ENCODE measurements at places on chromosomes 4 and X.

DNA sequence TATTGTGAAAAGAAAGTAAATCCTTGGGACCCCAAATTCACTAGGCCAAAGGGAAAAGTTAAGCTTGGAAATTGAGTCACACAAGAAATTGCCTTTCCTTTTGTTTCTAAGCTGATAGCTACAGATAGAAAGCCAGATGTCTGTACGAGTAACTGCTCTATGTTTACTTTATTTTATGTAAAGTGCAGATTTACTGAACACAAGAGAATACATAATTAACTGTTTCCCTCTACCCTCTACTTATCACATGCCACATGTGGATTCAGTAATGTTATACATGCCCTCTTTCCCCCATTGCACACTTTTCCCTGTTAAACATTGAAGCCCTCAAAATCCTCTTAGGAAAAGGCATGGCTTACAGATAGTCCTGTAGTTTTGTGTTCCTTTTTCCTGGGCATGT lies 16.5 kb upstream of the TDO2 start:
- DNase-seq, result no peak

GRCh38 chr4:69760455-69760854 lies at the start of gene SULT1B1:
Gene SULT1B1 (minus strand): TSS chr4:69760620. CDS start chr4:69755217, 5,403 bp downstream.
- peak; percentile 52 for DNase-seq

- DNase-seq, result no peak
Observed at GRCh38 chr4:80631861-80632260, 296.3 kb downstream of the CFAP299 start.

DNA sequence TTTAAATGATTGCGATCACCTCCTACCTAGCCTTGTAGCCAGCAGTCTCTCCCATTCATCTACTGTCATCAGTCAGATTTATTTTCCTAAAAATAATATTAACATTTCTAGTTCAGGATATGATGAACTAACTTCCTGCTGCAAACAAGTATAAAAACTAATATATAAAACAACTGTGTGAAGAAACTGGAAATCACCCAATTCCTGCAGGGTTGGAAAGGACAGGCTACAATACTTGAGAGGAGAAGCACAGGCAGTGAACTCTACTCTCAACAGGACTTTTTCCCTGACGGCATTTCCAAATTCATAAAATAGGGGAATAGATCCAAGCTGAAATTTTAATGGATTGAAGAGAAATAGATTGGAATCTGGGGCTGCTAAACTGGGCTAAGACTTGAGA lies 14.2 kb upstream of the BBS12 start:
- DNase-seq, result no peak

GRCh38 chrX:14352511-14352910 lies 176.8 kb upstream of the GLRA2 start:
- peak; percentile 42 for DNase-seq

DNA sequence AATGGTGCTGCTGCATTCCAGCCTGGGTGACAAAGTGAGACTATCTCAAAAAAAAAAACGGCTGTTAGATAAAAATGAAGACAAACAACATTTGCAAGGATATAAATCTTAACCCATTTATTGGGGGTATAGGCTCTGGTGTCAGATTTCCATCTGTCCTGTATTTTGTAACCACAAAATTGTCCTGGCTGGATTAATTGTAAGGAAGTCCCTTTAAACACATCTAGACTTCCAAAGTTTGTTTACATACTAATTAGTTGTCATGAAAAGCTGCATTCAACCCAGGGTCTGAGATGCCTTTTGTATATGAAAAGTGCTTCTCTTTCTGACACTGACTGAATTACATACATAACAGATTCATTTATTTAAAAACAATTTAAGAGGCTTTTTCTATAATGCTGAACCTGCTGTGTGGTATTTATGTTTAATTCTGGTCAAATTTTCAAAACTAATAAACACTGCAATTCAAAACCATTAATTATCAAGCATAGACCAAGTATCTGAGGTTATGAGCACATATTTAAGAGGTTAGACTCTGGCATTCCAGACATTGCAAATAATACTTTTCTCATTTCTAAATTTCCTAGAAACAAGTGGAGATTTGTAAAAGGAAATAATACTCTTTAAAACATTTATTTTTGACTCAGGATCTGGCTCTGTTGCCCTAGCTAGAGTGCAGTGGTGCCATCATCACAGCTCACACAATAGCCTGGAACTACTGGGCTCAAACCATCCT lies 17.5 kb upstream of the UGDH start:
- no peak for DNase-seq

DNA sequence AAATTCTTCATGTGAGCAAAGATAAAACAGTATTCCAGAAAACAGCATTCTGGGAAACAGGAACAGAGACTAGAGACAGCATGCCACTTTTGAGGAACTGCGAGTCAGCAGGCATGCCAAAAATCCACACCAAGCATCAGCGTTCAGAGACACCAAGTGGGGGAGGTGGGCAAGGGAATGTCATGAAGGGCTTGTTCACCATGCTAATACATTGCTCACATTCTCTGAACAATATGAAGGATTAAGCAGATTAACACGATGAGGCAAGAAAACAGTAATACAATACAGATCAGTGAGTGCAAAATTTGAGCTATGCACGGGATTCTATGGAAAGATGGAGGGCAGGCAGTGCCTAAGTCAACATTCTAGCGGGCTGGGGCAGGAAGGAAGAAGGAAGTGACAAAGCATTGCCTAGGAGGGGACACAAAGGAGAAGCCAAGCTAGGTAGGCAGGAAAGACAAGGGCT lies 278.3 kb downstream of the FBXW7 start:
- DNase-seq, result peak; percentile 31

DNA sequence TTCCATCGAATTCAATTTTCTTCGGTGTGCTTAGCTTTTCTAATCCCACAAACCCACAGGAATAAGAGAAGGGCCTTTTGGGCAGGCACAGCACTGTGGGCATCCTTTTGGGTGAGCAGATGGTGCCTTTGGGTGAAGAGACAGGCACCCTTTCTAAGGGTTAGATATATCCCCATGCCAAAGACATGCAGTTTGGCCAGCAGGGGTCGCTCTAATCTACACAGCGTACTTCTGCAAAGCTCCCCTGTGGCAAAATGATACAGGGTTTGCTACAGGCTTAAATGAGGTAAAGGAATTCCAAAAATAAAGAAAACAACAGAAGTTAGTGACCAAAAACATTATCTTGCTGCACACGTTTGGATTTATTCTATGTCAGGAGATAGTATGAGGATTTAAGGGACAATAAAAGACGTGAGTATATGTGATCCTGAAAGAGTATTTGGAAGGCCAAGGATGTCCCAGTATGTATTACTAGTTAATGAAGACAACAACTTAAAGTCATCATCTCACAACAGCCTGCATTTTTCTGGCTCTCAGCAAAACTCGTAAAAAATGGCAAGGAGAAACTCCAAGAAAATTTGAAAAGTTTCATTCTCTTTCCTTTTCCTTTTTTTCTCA lies 49.5 kb downstream of the PHEX start:
- DNase-seq, result no peak

DNA sequence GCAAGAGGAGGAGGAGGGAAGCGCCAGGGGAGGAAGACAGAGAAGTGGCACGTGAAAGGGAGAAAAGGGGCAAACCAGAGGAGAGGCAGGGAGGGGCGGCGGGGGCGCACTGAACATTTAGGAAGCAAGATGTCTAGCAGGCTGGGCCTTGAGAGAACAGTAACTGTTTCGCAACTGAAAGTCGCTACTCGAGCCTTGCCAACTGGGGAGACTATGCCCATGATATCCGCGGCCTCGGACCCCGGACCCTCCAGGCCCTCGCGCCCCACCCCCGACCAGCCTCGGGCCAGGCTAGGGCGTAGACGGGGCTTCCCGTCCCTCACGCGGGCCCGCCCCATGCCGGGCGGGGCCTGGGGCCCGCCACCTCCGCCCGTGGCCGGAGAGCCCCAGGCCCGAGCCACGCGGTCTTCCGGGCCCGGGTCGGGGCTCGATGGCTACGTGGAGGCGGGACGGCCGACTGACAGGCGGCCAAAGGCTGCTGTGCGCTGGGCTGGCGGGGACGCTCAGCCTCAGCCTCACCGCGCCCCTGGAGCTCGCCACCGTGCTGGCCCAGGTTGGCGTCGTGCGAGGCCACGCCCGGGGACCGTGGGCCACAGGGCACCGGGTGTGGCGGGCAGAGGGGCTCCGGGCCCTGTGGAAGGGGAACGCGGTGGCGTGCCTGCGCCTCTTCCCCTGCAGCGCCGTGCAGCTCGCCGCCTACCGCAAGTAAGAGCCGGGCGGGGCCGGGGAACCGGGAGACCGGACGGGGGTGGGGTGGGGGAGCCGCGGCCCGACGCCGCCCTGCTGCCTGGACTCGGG lies at the start of gene SLC25A43:
Gene SLC25A43, plus strand, starts transcription at position 363 of the 798 bp plus-strand sequence. Its CDS starts 68 bp downstream, at position 431.
- DNase-seq, result no peak

GRCh38 chr4:13538427-13538973 lies 5.8 kb downstream of the NKX3-2 start:
- no peak for DNase-seq

GRCh38 chr4:17030543-17030942 lies 132.1 kb upstream of the LDB2 start:
- DNase-seq, result peak; percentile 63

GRCh38 chr4:74408639-74409038 lies 36.3 kb upstream of the AREG start:
- DNase-seq, result no peak

DNA sequence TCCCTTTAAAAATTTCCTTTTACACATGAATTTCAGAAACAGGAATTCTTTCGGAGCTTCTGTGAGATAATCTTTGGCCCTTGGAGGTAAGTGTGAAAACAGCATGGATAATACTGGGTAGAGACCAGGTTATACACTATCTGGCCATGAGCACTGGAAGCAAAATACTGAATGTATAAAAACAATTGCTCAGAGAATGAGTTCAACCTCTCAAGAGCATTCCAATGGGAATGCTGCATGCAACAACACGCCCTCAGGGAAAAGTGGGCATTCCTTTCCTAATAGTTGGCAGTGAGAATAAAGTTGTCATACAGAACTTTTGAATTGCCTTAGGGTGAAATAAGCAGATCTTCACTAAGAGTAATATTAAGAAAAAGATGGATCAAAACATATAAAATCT lies 574.8 kb upstream of the DIPK2B start:
- no peak for DNase-seq

- no peak for DNase-seq
Observed at GRCh38 chr4:40731792-40732245, 17.9 kb upstream of the NSUN7 start.

DNA sequence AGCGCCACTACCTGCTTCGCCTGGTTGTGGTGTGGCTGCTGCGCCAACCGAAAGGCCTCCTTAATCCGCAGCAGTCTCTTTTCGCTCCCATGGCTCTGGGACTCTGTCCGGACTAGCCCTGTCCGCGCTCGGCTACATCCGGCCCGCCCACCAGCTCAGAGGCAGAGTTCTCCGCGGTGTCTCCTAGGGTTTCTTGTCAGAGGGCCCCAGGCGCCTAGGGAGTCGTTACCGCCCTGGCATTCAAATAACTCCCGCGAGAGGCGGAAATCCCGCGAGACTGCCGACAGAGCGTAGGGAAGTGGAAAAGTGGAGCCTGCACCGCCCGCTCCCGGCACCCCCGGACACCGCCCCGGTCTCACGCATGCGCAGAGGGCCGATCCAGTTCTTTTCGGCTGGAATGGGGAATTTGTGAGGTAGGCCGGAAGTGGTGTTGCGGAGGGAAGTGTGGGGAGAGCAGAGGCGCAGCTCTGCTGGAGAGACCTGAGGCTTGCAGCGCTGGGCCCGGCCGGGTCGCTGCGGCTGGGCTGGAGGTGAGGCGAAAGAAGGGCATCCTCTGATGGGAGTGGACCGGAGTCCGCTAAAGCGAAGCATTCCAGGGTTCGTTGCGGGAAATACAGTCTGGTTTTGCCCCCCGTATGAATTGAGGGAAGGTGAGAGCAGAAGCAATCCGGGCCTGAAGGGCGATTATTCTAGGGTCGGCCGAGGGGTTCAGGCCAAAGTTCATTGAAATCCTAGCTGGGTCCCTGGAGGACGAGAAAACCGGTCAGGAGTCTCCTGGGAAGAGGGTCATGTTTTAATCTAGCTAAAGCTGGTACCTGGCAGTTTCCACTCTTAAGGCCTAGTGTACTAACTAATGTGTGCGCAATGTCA lies at the start of gene FAM200B:
Gene FAM200B, plus strand, starts transcription at position 456 of the 870 bp plus-strand sequence. CDS start 5,151 bp downstream, outside the sequence.
- DNase-seq, result peak; percentile 97

DNA sequence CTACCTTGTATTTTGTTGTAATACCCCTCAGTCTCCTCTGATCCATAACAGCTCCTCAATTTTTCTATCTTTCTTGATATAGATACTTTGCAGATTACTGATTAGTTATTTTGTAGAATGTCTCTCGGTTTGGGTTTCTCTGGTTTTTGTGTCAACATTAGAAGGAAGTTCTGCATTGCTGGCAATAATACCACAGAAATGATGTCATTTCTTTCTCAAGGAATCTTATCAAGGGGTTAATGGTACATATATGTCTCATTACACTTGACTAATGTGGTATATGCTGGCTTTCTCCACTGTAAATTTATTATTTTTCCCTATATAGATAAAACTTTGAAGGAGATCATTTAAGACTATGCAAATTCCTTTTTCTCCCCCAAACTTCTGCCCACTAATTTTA lies 183.6 kb upstream of the DKK2 start:
- no peak for DNase-seq

- DNase-seq, result no peak
Observed at GRCh38 chr4:10061650-10062415, 40.5 kb upstream of the SLC2A9 start.

DNA sequence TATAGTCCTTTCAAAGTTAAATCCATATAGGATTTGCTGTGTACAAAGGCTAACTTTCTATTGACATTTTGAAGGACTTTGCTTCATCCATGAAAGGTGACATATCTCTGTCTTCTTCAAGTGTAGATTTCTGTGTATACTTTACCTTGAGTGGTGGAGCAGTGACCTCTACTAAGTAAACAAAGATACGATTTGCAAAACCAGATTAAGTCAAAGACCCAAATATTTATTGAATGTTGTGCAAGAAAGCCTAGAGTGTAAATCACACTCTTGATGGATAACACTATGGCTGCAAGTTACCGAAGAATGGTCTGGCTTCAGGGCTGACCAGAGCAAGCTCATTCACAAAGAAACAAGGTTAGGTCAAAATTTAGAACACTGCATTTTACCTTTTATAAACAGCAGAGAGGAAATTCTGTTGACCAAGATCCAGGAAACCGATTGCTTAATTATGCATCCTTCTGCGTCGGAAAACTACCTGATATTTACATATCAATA lies 5.4 kb upstream of the FGG start:
- DNase-seq, result no peak

GRCh38 chr4:182929296-182929695 lies 12.1 kb upstream of the DCTD start:
- DNase-seq, result peak; percentile 82

- no peak for DNase-seq
Observed at GRCh38 chr4:131316086-131316485, 1833.0 kb upstream of the PCDH10 start.

GRCh38 chr4:34851411-34851810 lies 1392.9 kb downstream of the ARAP2 start:
- DNase-seq, result no peak

DNA sequence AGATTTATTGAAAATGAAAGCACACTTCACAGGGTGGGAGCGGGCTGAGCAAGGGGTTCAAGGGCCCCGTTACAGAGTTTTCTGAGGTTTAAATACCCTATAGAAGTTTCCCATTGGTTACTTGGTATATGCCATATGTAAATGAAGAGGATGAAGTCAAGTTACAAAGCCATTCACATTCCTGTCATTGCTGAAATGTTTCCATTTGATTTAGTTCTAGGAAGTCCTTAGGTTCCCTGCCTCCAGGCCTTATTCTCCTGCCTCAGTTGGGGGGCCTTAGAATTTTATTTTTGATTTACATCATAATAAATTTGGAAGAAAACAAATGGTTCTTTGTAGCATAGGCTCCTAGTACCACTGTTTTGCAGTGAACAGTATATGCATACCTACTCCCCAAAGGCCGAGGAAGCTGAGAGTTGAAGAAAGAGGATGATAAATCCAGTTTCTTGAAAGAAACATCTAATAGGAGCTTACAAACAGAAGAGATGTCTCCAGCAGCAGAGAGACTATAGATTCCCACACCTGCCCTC lies 31.8 kb downstream of the SERTM2 start:
- no peak for DNase-seq
